ENCODE measurements at places on chromosomes 7 and 10.

GRCh38 chr10:94623572-94623971, 60.0 kb upstream of the CYP2C18 start:
- no peak for DNase-seq

DNA sequence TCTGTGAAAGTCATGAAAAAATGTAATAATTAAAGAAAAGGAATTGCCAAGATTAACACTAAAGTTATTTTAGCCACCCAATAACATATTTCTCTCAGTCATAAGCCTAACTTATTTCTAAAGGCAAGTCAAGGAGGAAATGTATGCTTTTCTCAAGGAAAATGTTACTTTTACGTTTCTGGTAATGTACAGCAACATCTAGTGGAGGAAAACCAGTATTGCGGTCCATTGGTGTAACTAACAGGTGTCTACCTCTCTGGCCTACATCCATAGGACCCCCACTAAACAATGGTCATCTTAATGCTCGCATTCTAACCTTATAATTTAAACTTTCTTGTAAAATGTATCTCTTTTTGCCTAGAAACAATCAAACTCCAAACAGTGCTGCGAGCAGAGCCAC, 437.5 kb downstream of the KIF20B start:
- DNase-seq = no peak

DNA sequence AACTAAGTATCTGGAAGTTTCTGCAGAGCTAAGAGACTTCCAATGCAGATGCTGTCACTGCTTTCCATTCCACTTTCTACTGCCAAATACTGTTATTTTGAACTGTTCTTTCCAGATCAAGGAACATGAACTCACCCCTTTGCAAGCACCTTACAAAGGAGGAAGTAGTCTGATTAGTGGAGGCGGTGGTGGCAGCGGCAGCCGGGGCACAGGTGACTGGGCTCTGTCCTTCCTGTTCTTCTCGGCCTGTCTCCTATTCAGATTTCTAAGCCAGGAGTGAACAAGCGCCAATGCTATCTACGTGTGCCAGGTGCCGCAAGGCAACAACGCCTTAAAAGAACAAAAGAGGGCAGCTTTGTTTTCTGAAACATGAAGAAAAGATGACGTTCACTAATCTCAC, 44.9 kb downstream of the BEND7 start:
- DNase-seq = no peak

DNA sequence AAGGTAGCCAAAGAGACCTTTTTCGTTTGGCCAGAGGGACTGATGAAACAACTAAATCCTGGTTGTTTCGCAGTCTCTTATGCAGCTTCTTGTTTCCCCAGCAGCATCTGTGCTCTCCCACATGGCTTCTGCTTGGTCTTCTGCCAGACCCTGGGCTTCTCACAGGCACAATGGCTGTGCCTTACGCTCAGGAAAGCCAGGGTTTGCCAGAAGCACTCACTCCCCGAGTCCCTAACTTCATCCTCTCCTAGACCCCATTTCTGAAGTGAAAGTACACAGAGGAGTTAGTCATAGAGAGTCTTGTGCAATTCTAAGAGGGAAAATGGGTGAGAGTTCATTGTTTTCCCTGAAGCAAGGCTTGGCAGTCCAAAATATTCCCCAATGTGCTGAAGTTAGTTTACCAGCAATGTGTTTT, 121.7 kb downstream of the EVX1 start:
- DNase-seq = no peak

- no peak for DNase-seq
Measured at GRCh38 chr10:88833723-88834122, 17.9 kb downstream of the ANKRD22 start.

DNA sequence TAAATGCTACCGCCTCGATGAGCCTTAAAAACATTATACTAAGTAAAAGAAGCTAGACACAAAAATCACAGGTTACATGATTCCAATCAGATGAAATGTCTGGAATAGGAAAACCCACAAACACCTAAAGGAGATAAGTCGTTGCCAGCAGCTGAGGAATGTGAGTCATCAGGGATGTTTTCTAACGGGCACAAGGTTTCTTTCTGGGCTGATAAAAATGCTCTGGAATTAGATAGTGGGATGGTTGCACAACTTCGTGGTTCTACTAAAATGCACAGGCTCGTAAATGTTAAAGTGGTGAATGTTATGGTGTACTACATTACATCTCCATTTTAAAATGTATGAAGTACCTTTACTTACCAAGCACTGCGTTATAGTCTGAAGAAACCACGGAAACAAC, 9.7 kb downstream of the ABLIM1 start:
- DNase-seq = no peak

DNA sequence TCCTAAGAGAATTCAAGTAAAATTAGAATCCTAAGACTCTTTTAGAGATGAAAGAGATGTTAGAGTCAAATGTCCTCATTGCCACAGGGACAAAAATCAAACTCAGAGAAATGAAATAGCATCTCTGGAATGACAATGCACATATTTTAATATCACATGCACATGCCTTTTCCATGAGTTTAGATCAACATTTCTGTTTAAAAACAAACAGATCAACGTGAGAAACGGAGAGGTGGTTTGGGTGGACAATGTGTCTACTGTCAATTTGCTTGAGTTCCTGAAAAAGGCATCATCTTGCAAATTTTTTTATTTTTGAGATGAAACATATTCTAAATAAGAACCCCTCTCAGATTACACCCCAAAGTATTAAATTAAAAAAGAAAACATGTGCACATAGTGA, 130.0 kb downstream of the CHRM2 start:
- DNase-seq = no peak

DNA sequence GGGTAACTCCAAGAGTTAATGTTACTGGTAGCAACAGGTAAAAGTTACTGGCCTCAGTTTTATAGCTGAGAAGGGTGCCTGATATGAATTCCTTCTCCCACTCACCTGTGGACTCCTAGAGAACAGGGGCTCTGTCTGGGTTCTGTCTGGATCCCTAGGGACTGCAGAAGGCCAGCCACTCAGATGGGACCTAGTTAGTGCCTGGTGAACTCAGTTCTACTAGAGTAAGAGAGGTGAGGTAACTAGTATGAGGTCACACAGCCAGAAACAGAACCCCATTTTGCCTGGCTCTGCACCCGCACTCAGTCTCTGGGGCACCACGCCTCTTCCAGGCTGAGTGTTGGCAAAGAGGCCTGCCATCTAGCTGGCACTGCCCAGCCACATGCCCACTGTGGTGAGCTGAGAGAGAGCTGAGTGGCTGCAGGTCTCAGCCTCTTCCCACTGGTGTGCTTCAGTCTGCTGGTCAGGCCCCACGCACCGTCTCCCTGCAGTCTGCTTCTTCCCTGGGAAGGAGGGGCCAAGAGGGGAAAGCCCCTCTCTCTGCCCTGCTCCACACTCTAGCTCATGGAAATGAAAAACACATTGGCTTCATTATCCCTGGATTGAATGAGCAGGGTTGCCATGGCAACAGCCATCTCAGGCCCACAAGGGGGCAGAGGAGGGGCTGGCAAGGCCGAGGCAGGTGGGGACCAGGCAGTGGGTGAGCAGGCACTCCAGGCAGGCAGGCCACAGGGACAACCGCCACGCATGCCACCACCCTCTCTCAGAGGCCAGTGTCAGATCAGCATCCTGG, 110.6 kb downstream of the ZMIZ1 start:
- DNase-seq = no peak

GRCh38 chr7:106165337-106165736, 53.2 kb upstream of the SYPL1 start:
- no peak for DNase-seq

- DNase-seq = no peak
Measured at GRCh38 chr7:116740755-116741462, 68.9 kb downstream of the MET start.

GRCh38 chr7:75623390-75624133, 115.2 kb downstream of the HIP1 start:
- no peak for DNase-seq

DNA sequence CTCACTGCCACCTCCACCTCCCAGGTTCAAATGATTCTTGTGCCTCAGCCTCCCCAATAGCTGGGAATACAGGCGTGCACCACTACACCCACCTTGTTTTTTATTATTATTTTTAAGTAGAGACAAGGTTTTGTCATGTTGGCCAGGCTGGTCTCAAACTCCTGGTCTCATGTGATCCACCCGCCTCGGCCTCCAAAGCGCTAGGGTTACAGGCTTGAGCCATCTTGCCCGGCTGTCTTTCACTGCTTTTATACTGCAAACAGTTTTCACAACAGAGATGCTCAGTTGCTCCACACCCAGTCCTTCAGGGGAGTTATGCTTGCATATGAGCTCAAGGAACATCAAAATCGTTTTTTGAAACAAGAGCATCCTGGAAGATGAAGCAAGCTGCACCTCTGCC, 1.3 kb upstream of the PRR15 start:
- no peak for DNase-seq

DNA sequence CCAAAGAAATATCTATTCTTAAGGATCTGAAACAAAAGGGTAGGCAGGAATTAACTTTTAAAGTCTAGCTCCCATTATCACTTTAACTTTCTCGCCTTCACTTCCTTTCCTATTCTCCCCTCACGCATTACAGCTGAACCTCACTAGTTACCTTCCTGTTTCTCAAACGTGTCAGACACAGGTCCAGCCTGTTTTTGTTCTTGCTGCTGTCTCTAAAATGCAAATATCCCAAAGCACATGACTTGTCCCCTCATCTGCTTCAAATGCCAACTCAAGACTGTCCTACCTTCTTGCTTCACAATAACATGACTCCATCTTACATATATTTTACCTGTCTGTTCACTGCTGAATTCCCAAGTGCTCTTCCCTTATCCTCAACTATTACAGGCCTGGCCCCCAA, 17.6 kb downstream of the ZDHHC6 start:
- DNase-seq = no peak

DNA sequence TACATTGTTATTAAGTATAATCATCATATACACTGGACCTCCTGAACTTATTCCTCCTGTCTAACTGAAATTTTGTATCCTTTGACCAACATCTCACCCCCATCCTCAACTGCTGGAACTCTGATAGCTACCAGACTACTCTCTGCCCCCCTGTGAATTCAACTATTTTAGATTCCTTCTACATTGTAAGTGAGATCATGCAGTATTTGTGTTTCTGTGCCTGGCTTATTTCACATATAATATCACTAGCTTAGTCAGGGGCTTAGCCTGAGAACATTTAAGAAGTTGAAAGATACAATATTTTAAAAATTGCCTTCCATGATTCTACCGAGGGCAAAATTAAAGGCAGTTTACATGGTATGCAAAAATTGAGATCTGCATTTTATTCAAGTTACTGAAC, 26.9 kb downstream of the STAMBPL1 start:
- DNase-seq = no peak

GRCh38 chr10:500876-501275, 188.6 kb downstream of the DIP2C start:
- no peak for DNase-seq

GRCh38 chr7:68718097-68718551, 880.2 kb upstream of the AUTS2 start:
- DNase-seq = no peak

DNA sequence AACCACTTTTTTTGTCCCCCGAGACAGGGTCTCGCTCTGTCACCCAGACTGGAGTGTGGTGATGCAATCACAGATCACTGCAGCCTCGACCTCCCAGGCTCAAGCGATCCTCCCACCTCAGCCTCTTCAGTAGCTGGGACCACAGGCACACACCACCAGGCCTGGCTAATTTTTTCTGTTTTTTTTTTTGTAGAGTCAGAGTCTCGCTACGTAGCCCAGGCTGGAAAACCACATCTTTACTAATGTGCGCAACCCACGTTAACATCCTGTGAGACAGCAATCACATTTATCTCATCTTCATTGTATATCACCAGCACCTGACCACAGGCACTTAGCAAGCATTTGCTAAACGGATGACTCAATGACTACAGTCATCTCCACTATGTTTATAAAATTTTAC, 77.8 kb upstream of the ATP6V0A4 start:
- DNase-seq = no peak

DNA sequence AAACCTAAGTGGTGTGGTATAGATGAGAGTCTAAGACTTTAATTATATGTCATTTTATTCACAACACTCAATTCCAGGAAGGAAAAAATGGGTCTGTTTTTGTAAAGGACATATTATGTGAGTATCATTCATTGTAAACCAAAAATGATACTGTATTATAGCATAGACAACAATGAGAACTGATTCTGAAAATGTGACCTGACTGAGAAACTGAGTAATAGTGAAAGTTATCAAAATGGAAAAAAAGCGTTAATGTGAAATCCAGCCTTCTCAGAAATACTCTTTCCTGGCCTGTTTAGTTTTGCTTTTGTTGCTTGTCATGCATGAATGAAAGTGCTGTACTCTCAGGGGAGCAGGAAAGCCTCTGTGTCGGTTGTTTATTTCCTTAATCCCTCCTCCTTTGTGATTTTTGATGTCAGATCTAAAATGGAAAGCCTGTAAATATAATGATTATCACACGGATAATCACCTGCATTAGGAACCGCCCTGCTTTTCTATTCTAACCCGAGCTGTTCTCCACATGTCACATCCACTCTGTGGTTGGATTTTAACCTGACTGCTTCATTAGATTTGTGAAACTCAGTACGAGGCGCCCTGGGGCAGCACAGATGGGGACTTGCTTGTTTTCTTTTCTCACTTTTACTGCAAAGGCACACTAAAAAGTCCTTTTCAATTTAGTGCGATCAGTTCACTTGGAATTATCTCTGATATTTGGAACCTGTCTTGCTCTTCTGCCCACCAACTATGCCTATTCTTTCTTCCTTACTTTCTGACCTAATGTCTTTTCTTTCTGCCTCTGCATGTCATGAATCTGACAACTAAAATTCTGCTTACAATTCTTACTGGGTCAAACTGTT, 240.9 kb upstream of the KAT6B start:
- DNase-seq = peak; percentile 3

- no peak for DNase-seq
Measured at GRCh38 chr10:35546824-35547225, 58.3 kb upstream of the GJD4 start.

DNA sequence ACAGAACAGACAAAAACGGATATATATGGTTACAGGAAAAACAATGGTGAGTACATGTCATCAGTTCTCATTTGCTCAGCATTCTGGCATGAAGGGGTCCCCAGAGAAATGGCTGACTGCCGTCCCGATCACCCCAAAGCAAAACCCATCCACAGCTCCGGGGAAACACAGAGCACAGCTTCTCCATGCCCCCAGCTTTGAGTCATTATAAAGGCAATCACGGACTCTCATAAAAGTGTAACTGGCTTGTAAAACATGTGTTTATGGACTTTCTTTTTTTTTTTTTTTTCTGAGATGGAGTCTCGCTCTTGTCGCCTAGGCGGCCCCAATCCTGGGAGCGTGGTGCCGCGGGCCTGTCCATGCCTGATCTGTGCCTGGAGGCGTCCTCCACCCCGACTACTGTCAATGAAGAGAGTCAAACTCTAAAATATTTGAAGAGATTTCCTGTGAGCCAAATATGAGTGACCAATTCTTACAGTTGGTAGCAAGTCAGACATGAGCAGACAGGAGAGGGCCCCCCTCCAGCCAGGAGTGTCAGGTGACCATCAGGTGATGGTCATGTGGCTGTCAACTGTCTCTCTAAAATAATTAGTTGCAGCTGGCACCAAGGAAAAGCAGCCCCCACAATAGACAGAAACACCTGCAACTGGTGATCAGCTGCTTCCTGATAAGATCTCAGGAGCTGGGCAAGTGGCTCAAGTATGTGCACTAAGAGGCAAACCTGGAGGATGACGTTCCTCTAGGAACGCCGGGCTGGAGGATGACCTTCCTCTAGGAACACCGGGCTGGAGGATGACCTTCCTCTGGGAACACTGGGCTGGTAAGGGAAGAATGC, 21.7 kb upstream of the NOM1 start:
- no peak for DNase-seq

- DNase-seq = no peak
Measured at GRCh38 chr7:138282997-138283396, 177.1 kb upstream of the TRIM24 start.

- DNase-seq = no peak
Measured at GRCh38 chr10:114310346-114310745, 71.3 kb downstream of the VWA2 start.

- no peak for DNase-seq
Measured at GRCh38 chr7:885261-885892, 9.0 kb downstream of the GET4 start.

All from activated naive CD4-positive, alpha-beta T cell (primary cell).